ENCODE measurements at places on chromosomes 4 and X.

DNA sequence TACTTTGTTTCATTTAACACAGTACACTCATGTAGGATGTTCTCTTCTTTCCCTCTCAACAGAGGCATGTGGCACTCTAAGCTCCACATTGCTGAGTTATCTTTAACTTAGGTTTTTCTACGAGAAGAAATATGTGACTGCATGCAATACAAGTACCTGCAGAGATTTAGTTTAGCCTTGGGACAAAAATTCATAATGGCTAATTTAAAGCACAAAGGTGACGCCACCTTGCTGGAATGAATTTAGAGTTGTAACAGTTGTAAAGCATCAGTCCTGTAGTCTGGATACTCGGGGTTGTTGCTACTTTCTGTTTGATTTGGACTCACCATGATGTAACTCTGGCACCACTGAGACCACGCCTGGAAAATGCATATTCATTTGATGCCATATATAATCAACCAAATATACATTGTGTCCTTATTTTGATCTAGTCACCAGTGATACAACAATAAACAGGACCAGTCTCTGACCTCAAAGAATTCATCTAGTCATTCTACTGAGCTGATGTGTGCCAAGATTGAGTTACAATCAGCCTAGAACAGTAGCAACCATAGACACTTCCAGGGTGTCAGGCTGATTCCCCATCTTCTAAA is 451.0 kb upstream of the ZFP42 start:
- no peak overlapping the region for H3K27ac ChIP-seq
- no peaks in the 10 kb centered on the region for H3K4me1 ChIP-seq
- no peaks in the 10 kb centered on the region for H3K27me3 ChIP-seq
- DNase-seq: no peak
- H3K4me3 ChIP-seq: no peak overlapping the region

GRCh38 chr4:71648448-71648847 is 135.4 kb downstream of the GC start:
- no peaks in the 10 kb centered on the region for H3K36me3 ChIP-seq
- no peak overlapping the region for H3K27ac ChIP-seq
- no peak for DNase-seq
- H3K4me1 ChIP-seq: no peaks in the 10 kb centered on the region
- no peaks in the 10 kb centered on the region for H3K27me3 ChIP-seq

- no peak overlapping the region for H3K4me3 ChIP-seq
- DNase-seq: no peak
- H3K36me3 ChIP-seq: no peaks in the 10 kb centered on the region
- H3K27me3 ChIP-seq: no peaks in the 10 kb centered on the region
These were observed 250.7 kb downstream of the CBR4 start for GRCh38 chr4:168759321-168759720.

DNA sequence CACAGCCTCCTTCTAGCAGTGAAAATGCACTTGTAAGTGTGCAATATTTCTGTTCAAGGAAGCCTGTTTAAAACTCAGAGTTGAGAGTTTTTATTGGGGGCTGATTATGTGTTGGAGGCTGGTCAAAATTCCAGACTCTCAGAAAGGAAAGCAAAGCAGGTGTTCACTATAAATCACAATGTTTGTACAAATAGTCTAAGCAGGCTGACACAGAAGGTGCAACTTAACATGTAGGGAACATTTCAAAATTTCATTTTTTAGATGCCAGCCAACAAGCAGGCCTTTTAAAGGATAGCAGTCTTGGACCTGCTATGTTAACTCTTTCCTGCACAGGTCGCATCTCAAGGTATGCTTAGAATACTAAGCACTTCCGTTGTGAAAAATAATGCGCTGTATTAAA is 112.3 kb upstream of the IL13RA1 start:
- H3K4me3 ChIP-seq: no peak overlapping the region
- DNase-seq: no peak
- peaks cover 39% of the 10 kb centered on the region for H3K36me3 ChIP-seq
